Hematopoietic multipotent progenitor cell treated with erythropoietin and hydrocortisone succinate and interleukin-3 and kit ligand, for 15 days (in vitro differentiated cells): ENCODE measurements at places on chromosomes 16 and 17.
A peak's percentile ranks its signal among the peaks of the same experiment; 100 is the strongest.

DNA sequence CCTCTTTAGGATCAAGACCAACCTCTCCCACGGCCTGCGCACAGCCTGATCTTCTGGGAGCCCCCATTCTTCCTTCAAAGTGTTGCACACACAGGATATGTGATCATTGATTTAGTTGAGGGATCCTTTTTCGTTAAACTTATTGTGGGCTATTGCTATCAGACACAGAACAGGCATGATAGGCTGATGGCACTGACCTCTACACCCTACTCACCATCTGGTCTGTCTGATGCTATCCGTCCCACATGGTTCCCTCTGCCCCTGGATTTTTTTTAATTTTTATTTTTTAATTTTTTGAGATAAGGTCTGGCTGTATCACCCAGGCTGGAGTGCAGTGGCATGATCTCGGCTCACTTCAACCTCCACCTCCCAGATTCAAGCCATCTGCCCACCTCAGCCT lies 19.2 kb upstream of the LITAF start:
- no peak for DNase-seq

GRCh38 chr16:55297062-55297909 lies 26.7 kb upstream of the IRX6 start:
- no peak for DNase-seq

DNA sequence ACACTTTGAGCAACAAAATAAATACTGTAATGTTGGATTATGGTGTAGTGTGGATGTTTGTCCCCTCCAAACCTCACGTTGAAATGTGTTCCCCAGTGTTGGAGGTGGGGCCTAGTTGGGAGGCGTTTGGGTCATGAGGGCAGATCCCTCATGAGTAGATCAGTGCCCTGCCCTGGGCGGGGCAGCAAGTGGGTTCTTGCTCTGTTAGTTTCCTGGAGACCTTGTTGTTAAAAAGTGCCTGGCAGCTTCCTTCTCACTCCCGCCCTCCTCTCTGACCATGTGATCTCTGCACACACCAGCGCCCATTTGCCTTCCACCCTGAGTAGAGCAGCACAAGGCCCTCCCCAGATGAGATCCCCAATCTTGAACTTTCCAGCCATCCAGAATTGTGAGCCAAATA lies 67.7 kb downstream of the MPRIP start:
- DNase-seq = peak; percentile 91

- DNase-seq = no peak
Observed at GRCh38 chr16:11109566-11109965, 146.4 kb downstream of the SOCS1 start.

DNA sequence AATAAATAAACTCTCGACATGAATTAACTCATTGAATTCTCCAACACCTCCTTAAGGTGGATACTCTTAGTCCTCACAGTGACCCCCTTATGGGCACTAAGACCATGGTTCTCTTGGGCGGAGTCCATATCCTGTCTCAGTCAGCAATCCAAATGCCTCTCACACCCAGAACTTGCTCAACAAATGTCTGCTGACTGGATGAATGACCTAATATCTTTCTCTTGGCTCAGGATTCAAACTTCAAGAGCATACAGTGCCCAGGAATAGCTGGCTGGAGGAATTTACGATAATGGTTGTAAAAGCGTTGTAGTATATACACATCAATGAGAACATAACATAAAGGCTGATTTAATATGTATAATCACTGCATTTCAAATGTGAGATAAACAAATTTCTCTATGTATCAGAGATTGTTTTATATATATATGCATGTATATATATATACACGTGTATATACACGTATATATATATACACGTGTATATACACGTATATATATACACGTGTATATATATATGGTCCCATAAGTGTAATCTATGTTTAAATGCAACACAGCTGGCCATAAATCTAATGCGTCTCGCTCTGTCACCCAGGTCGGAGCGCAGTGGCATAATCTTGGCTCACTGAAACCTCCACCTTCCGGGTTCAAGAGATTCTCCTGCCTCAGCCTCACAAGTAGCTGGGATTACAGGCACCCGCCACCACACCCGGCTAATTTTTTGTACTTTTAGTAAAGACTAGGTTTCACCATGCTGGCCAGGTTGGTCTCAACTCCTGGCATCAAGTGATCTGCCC lies 6.5 kb upstream of the UBB start:
- DNase-seq = no peak

- DNase-seq = no peak
Observed at GRCh38 chr16:56630134-56630533, 2.3 kb upstream of the MT1M start.
